ENCODE measurements at places on chromosomes 13 and 19. TPM values are rescaled to one million over a fixed set of nuclear protein-coding genes. Genes with fewer than 3 reads are reported as not detected.

DNA sequence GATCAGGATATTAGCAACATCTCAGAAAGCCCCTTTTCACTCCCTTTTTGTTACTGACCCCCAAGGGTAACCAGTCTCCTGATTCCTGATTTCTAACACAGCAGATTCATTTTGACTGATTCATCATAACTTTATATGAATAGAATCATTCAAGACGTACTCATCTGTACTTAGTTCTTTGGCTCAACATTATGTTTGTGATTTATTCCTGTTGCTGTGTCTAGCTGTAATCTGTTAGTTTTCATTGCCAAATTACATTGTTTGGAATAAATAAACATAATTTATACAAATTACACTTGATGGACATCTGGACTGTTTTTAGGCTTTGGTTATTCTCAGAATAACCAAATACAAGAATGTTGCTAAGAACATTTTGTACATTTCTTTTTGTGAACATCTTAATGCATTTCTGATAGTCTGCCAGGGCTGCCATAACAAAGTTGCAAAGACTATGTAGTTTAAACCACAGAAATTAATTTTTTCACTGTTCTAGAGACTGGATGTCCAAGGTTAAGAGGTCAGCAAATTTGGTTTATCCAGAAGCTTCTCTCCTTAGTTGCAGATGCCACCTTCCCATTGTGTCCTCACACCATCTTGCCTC lies 62.8 kb upstream of the EDNRB start:
- no peak for DNase-seq

GRCh38 chr13:113656831-113657671 lies 947 bp downstream of the ATP4B start:
- DNase-seq: peak; percentile 86

DNA sequence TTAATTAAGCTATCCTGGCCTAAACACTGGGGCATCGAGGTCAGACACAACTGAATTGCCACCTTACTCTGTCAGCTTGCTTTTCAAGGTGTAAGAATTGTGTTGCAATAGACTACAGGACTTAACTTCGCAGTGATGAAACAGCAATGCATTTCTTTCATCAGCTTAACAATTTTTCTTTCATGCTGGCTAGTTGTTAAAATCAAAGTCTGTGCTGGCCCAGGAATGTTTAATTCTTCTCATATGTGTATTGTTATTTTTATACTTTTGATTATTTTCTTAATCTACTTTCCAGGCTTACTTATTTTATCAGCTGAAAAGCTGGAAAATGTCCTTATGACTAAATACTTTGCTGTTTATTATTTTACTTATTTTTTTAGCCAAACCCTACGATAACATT lies 79.7 kb downstream of the EFNB2 start:
- DNase-seq: no peak

DNA sequence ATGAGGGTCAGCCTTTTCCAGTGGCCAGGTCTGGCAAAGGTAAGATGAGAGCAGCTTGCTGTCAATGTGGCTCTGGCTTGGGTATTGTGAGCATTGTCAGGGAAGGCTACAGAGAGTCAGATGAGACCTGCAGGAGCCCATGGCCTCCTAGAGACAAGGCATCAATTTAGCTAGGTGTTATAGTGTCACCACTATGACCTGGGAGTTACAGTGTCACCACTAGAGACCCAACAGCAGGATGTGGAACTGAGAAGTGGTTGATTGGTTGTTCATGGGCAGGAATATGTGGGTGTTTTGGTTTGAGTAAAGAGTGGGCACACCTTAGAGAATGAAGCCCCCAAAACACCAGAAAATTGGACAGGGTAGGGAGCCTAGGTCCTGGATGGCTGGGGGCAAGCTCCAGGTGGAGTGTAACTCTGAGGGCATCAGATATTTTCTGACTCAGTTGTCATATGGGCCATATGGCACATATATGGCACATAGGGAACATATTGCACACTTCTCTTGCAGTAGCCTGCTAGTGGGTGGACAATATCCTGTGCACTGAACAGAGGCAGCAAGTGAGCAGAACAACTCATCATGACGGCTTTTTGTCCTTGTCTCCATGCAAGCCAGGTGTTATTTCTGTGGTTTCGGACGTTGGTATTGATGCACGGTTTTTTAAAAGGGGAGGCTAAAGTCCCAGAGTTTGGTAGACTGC lies 46.3 kb upstream of the CEACAM21 start:
- DNase-seq: no peak

GRCh38 chr19:7924651-7925170 lies 1.2 kb downstream of the CTXN1 start:
- DNase-seq: peak; percentile 86

Gene PDE4C
- not detected for total RNA-seq

DNA sequence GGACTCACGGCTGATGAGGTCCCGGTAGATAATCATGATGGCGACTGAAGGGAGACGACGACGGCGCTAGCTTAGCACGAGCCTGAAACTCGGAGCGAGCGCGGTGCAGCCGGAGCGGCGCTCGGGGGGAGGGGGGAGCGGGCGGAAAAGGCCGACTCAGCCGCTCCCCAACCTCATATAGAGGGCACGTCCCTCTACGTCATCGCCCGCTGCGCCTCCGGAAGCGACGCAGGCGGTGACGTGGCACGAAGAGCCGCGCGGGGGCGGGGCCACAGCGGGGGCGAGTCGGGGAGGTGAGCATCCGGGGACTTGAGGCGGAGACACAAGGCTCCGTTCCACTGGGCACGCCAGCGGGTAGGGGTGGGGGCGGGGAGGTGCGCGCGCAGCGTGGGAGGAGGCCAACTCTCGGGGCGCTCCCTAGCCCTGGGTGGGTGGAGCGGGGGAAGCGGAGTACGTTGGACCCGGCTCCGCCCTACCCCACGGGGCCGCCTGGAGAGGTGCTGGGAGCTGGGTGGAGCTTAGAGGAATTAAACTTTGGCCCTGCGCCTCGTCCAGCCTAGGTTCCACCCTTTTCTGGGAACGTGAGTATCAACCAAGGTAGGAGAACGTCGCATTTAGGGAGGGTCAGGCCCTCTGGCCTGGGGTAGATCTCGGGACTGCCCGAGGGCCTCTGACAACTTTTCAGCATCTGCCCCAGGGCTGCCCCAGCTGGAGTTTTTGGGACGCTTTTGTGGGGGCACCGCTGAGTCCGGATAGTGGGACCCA lies at the start of gene TPT1:
Gene TPT1 (minus strand): TSS at position 150 of the 765 bp plus-strand sequence. CDS start 114 bp downstream, at position 36.
- peak; percentile 99 for DNase-seq

Gene PPP1R37
- total RNA-seq: 23.9 TPM

DNA sequence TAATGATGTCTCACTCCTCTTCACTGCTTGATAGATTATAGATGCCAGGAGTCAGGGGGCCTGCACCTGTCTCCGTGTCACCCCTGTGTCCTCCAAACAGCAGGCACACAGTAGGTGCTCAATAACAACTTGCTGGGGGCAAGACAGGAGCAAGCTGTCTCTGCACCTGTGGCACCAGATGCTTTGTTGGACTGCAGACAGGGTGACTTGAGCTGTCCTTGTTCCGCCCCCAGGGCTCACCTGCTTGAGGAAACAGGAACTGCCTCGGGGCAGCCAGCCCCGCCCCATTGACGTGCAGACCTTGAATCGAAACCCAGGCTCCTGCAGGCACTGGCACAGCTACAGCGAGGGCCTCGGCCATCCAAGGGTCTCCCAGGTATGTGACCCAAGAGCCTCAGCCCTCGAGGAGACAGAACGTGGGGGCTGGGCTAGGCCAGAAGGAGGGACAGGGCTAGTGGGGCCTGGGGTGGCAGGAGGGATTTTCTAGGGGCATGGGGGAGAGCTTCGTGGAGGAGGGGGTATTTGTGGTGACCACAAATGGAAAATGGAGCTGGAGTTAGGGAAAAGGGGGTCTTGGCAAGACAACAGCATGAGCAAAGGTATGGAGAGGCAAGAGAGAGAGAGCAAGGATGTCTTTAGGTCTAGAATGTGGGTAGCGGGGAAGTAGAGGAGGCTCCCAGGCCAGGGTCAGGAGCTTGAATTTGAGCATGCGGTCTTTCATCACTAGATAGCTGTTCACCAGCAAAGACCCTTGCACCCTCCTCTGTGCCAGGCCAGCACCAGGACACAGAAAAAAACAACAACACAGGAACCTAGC lies at the start of gene HSH2D:
Gene HSH2D (plus strand): TSS at position 287 of the 817 bp plus-strand sequence. CDS start 5,066 bp downstream, outside the sequence.
- no peak for DNase-seq

GRCh38 chr13:113926301-113926761 lies 47.5 kb downstream of the C13orf46 start:
- DNase-seq: no peak

DNA sequence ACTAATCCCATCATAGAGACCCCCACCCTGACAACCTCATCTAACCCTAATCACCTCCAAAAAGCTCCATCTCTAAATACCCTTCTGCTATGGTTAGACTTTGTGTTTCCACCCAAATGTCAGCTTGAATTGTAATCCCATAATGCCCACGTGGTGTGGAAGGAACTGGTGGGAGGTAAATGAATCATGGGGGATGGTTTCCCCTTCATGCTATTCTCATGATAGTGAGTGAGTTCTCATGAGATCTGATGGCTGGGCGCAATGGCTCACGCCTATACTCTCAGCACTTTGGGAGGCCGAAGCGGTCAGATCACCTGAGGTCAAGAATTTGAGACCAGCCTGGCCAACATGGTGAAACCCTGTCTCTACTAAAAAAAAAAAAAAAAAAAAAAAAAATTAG lies 2.6 kb downstream of the VMAC start:
- DNase-seq: no peak

Gene POU2F2
- 0.58 TPM for total RNA-seq

- no peak for DNase-seq
Observed at GRCh38 chr13:46184277-46184699, 2.3 kb upstream of the LCP1 start.

DNA sequence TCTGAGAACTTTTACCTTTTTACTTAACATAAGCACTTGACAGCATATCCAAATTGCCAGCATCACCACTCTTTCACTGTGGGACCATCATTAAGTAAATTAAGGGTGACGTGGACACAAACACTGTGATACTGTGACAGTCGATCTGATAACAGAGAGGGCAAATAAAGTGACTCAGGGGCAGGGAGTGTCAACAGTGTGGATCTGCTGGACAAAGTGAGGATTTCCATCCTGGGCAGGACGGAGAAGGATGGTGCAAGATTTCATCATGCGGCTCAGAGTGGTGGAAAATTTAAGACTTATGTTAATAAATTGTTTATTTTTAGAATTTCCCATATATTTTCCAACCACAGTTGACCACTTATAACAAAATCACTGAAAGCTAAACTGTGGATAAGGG lies 60.0 kb upstream of the WDFY2 start:
- DNase-seq: no peak

- no peak for DNase-seq
Observed at GRCh38 chr19:51448411-51449016, 9.7 kb downstream of the SIGLEC8 start.

Measured in chondrocyte (in vitro differentiated cells).